ENCODE measurements at places on chromosomes 1 and 21. TPM values are rescaled to one million over a fixed set of nuclear protein-coding genes. Genes with fewer than 3 reads are reported as not detected.

GRCh38 chr21:41676198-41676597 is 90.7 kb downstream of the RIPK4 start:
- no peak for DNase-seq

DNA sequence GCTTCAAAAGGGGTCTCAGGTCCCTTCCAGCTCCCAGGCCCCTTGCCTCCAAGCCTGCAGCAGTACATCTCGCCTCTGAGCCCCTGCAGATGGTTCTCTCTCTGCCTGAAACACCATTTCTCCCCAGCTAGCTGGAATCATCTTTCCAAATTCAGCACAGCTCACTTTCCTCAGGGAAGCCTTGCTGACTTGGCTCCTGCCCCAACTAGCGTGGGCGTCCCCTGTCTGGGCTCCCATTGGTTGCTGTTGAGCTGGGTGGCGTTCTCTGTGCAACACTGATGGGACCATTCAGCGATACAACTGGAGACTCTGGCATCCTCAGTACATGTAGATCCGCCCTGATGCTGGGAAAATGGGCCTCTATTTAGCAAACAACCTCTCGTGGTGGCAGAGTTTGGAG is 141.3 kb upstream of the IGSF21 start:
- no peak for DNase-seq

DNA sequence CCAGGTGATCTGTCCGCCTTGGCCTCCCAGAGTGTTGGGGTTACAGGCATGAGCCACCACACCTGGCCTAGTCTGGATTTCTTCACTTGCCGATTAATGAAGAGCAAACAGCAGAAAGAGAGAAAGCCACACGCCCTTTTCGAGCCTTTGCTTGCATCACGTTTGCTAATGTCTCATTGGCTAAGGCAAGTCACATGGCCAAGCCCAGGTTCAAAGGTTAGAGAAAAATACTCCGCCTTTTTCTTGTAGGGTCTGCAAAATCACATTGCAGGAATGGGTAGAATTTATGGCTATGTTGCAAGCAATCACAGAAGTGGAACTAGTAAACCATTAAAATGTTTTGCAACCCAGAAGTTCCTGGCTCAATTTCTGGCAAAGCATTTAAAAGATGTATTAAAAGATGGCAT is 26.8 kb upstream of the BACH1 start:
- DNase-seq: no peak

DNA sequence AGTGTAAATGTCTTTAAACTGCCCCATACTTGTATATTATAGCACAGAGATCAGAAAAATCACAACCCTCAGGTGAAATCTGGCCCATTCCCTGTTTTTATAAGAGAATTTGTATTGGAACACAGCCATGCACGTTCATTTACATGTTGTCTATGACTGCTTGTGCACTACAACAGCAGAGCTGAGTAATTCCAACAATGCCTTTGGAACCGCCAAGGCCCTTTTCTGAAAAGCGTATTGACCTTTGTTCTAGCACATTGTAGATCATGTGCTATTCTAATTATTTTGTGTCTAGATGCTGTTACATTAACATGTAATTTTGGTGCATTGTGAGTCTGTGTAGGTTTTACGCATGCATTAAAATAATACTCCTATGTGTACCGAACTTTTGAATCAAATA is 339.6 kb downstream of the CHRM3 start:
- DNase-seq: no peak

DNA sequence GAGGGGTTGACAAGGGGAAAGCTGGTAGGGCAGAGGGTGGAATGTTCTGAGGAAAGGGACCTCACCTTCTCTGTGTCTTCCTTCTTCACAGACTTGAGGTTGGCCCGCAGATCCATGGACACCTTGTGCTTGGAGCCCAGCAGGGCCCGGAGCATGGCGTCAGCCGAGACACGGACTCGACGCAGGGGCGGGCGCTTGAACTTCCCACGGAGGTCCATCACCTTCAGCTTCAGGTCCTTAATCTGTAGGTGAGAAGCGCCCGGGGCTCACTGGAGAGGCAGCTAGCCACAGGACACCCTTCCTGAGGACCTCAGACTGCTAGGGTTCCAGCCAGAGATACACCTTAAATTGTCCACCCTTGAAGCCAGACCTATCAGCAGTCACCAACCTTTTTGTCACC is 10.2 kb downstream of the TNNI1 start:
- DNase-seq: no peak

DNA sequence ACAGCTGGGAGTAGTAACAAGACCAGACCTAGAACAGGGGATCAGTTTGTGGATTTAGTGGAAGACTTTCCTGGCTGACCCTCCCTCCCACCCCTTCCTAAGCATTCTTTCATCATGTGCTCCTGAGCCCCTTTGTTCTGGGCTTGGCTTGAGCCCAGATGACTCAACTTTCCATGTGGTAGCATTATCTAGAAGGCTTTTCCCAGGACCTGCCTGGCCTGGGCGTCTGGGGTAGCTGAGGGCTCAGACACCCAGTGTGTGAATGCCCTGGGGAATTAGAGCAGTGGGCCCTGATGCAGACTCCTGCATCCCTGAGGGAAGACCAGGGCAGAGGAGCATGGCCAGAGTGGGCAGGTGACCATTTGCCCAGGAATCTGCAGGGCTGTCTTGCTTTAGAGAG is 44.1 kb upstream of the TSPAN2 start:
- no peak for DNase-seq

DNA sequence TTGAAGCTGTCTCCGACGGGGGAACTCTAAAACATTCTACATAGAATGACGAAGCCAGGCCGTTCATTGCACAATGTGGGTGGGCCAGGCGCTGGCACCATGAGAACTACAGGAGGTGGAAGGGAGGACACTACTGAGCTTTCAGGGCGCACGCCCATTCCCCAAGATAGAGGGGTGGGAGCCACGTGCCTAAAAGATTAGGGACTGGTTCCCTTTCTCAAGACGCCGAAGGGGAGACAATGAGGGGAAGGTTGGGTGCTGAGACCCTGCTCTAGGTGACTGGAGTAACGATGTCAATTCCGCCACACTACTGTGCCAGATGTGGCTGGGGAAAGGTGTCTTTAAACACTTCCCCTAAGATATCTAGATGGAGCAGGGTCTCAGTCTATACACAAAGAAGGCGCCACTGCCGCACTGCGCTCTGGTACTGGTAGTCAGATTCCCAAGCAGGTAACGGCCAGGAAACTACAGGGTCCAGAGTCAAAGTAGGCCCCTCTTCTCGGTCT is 782 bp downstream of the CSDE1 start:
- peak; percentile 68 for DNase-seq

SYT6 gene
- total RNA-seq: not detected

GRCh38 chr1:45266151-45266801 is 59.9 kb upstream of the ZSWIM5 start:
- DNase-seq: peak; percentile 87

DNA sequence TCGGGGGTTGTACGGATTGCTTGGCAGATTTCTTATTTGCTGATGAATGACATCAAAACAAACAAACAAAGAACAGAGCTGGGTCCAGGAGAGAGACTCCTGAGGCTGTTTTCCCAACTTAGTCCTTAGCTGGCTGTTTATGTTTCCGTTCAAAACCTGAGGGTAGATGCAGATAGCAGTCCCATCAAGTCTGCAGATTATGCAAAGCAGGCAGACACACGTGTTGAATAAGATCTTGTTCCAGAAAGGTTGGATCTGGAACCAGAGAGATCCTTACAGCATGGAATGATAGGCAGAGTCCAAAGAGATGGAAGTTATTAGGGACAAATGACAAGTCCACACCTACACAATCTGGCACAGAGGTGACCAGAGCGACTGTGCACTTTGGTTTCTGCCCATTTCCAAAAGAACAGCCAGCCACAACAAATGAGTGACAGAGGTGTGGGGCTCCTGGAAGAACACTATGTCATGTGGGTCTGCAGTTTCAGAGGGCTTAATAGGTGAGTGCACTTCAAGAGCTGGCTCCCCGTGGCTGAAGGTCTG is 65.5 kb downstream of the MAN1C1 start:
- DNase-seq: no peak

DNA sequence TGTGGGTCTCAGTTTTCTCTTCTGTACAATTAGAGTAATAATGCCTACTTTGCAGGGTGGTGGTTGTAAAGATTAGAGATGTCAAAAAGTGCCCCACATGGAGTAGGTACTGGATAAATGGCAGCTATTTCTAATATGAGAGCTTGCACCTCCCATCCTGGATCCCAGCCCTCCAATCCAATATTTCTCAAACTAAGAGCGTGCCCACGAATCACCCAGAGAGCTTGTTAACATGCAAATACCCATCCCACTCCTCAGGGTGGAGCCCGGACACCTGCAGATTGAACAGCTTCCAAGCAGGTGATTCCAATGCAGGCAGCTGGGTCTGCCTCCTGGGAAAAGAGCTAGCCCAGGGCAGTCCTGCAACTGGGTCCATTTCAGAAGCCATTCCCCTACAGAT is 33.0 kb downstream of the LRRN2 start:
- DNase-seq: no peak

GRCh38 chr1:93839307-93839706 is 39.7 kb downstream of the DNTTIP2 start:
- DNase-seq: peak; percentile 92

DNA sequence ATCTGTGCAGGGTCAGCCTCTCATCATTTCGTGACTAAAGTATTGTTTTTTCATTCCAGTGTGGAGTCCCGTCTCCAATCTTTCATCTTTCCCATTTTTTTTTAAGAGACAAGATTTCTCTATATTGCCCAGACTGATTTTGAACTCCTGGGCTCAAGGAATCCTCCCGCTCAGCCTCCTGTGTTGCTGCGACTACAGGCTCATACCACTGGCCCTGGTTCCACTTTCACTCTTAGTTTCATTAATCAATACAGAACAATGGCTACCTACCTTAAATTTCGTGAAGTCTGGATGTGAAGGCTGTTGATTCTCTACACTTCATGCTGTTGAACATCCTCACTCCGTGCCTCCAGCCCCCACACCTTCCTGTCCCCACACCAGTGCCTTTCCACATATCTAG is 97.7 kb upstream of the GREM2 start:
- no peak for DNase-seq

DNA sequence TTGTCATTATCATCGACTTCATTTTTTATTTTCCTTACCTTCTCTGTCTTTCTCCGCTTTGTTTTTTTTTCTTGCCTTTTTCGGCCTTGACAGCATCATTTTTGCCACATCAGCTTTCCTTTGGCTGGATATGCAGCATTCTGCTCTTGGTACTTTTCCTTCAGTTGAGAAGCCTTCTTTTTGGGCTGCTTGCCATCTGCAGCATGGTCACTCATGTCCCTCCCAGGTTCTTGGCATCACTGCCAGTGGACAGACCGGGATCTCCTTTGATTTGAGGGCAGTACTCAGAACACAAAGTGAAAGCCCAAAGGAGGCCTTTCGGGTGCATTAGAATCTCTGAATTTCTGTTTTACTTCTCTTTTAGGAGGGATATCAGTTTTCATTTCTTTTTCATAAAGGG is 3.7 kb upstream of the PARP1 start:
- no peak for DNase-seq

DNA sequence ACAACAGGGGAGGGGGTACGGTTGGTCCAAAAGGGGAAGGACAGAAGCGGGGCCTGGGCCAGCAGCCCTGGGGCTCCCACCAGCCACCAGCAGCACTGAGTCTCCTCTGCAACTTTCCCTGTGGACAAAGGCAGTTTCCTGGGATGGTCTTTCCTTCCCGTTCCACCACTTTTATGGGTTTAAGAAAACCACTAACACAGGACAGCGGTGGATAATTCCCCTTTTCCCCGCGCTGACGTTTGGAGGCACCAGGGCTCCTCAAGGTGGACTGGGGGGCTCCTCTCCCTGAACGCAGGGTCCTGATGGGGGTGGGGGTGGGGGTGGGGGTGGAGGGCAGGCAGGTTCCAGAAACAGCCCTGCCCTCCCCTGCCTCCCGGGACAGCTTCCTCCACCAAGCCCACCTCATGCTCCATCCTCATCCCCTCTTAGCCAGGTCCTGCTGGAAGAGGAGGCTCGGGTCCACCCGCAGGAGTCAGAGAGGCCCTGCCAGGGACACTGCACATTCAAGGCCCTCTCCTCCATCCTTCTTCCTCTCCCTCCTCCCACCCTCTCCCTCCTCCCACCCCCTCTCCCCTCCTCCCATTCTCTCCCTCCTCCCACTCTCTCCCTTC is 4.8 kb upstream of the COL6A1 start:
- DNase-seq: no peak

GRCh38 chr1:100631015-100631551 is 88.5 kb upstream of the VCAM1 start:
- DNase-seq: peak; percentile 84

DNA sequence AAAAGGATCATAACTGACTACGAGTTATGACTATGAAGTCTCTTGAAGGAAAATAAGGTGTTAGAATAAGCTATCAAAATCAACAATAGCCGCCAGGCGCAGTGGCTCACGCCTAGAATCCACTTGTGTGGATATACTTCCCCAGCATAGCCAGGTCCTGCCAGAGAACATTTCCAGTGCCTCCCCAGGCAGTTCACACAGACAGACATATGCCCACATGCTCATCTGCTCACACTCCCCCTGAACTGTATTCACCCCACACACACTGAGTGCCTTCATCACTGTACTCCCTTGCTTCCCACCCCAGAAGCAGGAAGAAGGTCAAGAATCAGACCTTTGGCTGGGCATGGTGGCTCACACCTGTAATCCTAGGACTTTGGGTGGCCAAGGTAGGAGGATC is 6.5 kb downstream of the RERE start:
- no peak for DNase-seq

DNA sequence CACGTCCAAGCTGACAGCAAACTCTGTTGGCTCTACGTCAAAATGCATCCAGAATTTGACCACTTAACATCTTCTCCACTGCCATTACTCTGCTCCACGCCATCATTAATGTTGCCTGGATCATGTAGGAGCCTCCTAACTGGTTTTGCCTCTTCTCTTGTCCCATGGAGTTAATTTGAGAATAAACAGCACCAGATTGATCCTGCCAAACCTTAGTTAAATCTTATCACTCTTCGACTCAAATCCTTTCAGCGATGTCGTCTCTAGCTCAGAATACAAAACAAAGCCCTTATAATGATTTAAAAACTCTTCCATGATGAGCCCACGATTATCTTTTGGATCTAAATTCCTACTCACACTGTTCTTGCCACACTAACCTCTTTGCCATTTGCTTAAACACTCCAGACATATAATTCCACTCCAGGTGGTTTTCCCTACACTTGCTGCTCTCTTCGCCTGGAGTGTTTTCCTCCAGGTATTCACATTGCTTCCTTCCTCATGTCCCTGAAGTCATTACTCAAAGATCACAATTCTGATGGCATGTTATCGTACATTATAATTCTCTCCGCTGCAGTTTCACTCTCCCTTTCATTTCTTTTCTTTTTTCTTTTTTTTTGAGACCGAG is 90.7 kb upstream of the KCNK2 start:
- DNase-seq: no peak

DNA sequence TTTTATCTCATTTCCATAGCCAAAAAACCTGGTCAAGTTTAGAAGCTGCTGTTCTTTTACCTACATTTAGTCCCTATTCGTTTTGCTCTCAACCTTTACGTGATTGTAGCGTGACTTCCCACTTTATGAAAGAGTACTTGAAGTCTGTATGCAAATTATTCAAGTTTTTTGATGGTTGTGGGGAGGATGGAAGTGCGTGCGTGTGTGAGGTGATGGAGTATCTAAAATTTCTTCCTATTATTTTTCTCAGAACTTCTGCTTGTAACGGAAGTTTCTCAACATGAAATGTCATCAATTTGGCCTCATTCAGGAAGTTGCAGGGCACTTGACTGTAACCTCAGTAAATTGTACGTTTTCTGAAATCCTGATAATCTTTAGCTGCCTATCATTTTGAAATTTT is 64.0 kb downstream of the SAMSN1 start:
- DNase-seq: no peak
